ENCODE measurements at places on chromosomes 16 and 17.

GRCh38 chr17:43905985-43906852 lies 1.1 kb downstream of the MPP2 start:
- peak; percentile 42 for DNase-seq

DNA sequence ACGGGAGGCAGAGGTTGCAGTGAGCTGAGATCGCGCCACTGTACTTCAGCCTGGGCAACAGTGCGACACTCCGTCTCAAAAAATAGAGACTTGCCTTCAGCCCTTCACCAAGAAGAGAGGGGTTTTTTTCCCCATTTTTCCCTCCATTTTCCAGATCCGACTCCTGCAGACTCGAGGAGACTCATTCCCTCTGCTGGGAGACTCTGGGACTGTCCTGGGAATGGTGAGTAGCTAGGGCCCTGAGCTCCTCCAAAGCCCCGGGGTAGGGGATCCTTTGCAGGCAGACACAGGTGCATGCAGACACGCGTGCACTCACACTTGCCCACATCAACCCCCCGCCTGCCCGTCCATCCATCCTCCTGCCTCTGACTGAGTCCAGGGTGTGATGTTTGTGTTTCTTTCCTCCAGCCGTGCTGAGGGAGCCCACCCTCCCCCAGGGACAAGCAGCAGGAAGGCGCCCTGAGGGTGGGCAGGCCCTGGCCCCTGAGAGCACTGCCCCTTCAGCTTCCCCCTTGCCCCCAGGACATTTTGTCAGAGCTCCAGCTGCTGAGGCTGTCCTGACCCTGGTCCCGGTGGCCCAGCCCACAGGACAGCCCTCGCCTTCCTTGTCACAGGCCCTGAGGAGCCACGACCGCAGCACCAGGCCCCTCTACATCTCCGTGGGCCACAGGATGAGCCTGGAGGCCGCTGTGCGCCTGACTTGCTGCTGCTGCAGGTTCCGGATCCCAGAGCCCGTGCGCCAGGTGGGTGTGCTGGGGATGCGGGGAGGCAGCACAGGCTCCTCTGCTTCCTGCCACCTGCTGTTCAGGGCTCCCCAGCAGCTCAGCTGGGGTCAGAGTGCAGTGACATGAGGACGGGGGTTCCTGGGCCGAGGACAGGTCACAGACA lies 10.2 kb downstream of the ENDOV start:
- no peak for DNase-seq

GRCh38 chr17:14712611-14713021 lies 411.7 kb downstream of the HS3ST3B1 start:
- DNase-seq, result no peak

- DNase-seq, result no peak
Observed at GRCh38 chr17:79154951-79155585, 80.4 kb downstream of the ENGASE start.

DNA sequence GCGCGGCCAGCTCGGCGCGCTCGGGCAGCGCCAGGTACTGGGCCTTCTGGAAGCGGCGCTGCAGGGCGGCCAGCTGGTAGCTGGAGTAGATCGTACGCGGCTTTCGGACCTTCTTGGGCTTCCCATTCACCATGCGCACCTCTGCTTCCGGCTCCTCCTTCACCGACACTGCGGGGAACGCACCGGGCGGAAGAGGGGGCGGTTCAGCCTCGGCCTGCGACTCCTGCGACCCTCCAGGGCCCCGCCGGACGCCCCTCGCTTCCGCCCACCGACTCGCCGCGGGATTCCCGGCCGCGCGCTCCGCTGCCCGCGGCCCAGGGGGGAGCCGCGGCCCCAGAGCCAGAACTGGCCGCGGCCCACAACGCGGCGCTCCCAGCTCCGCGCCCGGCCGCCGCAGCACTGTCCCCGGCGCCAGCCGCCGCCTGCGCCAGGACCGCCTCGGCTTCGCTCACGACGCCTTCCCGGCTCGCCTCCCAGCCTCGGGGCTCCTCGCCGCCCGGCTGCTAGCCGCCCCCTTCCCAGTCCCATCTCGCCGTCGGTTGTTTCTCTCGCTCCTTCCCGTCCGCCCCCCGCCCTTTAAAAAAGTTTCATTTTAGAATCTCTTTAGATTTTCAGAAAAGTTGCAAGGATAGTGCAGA lies 1.5 kb downstream of the DLX3 start:
- no peak for DNase-seq

DNA sequence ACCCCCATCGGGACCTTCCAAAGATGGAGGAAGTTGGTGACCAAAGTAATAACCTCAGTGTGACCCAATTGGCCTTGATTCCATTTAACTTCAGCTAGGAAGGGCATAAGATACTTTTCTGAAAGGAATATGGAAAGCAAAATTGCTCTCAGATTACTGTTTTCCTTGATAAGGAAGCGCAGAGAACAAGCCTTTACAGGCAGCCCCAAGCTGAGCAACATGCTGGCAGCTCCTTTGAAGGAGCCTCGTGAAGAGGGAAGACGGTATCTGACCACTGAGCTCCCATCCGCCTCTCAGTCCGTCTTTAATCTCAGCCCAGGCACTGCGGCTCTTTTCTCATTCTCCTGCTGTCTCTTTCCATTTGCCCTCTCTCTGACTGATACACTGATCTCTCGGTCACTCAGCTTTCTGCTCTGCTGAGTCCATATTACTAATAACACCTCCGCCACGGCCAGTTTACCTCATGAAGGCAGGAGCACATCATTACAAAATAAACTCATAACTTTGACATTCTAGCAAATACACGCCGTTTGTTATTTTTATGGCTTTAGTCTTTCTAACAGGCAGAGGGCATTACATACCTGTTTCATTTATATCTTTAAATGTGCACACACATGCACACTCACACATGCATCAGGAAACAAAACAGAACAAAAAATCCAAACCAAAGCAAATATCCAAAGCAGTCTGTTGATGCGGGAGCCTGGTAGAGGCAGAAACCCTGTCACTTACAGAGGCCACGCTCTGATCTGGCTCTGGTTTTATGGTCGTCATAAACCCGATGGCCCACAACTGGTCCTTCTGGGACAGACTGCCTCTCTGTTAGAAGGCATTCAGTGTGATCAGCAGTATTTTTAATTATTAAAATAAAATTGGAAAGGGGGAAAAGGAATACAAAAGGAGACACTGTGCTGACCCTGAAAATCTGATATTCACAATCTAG lies 183.2 kb downstream of the AATF start:
- DNase-seq, result no peak

All from T-helper 9 cell (primary cell).